ENCODE measurements at places on chromosomes 7 and 10. TPM values are rescaled to one million over a fixed set of nuclear protein-coding genes. Genes with fewer than 3 reads are reported as not detected.
A peak's percentile ranks its signal among the peaks of the same experiment; 100 is the strongest.

The RBP3 gene
- polyA plus RNA-seq: not detected

The RNF148 gene
- 0.05 TPM for polyA plus RNA-seq

The SPDYE2B gene
- polyA plus RNA-seq: not detected

The PKD2L1 gene
- not detected for polyA plus RNA-seq

The MKX gene
- polyA plus RNA-seq: not detected

- DNase-seq: no peak
Measured at GRCh38 chr7:18555968-18556367, 60.4 kb downstream of the HDAC9 start.

DNA sequence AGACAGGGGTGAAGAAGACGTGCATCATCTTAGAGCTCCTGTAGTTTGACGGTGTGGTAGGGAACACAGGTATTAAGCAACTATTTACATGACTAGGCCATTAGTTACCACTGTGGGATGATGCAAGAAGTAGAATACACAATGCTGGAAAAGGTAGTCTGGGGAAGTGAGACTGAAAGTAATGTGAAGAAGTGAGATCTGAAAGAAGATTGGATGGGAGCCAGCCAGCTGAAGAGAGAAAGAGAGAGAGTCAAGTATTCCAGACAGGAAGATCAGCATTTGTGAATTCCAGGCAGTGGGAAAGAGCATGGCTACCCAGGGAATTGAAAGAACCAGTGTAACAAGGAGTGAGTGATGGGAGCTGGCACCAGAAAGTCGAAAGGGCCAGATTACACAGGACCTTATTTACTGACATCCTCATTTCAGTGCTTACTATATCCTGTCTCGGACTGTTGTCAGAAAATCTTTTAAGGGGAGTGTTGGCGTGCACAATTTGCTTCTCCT, 4.0 kb upstream of the CFAP58 start:
- DNase-seq: peak; percentile 94

DNA sequence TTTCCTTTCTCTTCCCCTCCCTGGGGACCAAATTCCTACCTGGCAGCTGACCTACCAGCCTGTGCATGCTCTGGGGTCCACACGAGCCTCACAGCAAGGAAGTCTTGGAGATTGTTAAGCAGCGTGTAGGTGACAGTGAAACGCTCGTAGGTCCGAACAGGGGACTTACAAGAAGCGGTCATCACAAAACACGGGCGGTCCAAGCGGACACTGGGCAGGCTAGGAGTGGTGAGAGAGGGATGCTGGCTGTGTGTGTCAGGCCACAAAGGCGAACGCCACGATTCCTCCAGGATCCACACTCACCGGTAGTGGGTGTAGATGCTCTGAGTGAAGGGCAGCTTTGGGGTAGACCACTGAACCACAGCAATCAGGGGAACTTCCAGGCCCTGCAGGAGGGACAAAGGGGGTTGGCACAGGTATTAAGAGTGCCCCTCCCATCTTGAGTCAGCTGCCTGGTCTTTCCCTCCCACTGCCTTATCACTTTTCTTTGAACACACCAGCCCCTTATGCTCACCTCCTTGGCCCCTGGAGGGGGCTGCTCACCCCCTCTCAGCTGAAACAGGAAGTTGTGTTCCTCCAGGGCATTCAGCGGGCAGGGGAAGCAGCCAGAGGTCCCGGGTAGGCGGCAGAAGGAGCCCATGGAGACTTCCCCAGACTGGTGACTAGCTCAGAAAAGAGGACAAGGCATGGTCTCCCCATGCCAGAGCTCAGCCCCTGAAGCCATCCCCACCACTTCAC, 2.0 kb downstream of the TRAPPC14 start:
- DNase-seq: peak; percentile 34

DNA sequence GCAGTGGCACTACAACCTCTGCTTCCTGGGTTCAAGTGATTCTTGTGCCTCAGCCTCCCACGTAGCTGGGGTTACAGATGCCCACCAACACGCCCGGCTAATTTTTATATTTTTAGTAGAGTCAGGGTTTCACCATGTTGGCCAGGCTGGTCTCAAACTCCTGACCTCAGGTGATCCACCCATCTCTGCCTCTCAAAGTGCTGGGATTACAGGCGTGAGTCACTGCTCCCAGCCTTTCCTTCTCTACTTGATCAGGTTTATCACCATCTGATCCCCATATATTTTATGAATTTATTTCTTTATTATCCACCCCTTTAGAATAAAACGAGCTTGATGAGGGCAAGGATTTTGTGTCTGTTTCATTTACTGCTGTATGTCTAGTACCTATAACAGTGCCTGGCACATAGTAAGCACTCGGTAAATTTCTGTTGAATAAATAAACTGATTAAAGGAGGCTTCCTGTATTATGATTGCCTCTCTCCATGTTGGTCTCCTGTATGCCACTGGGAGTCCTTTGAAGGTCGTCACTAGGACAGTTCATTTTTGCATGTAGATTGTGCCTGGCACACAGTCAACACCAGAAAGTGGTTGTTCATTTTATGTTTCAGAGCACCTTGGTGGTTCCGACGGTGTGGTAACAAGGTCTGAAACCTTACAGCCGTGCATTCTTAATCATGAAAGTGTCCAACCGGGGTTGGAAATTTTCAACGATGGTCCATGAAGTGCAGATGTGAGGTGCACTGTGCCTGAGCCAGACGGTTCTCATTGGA, 9.6 kb upstream of the EIF3A start:
- no peak for DNase-seq

DNA sequence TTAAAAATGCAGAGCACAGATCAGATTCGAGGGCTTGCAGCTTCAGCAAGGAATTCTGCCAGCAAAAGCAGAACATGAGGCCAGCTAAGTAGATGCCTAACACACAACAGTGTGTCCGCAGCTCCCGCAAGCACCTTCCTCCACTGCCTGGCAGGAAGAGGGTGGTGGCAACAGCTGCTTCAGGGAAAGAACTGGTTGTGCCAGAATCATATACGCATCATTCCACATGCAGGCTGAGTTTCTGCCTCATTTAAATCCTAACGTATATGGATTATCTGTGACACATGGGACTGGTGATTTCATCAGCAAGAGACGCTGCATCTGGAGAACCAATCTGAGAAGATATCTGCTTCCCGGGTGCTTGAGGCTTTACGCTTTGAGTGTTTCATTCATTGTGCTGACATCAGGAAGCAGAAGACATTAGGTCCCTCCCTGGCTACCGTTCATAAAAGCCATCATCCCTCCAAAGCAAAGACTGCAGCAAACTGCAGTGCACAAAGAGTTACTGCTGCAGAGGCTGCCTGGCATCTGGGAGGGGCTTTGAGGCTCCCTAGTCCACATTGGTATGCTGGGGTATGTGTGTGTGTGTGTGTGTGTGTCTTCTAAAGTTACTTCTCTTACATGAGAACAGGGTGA, 78.8 kb downstream of the FAM13C start:
- peak; percentile 32 for DNase-seq

DNA sequence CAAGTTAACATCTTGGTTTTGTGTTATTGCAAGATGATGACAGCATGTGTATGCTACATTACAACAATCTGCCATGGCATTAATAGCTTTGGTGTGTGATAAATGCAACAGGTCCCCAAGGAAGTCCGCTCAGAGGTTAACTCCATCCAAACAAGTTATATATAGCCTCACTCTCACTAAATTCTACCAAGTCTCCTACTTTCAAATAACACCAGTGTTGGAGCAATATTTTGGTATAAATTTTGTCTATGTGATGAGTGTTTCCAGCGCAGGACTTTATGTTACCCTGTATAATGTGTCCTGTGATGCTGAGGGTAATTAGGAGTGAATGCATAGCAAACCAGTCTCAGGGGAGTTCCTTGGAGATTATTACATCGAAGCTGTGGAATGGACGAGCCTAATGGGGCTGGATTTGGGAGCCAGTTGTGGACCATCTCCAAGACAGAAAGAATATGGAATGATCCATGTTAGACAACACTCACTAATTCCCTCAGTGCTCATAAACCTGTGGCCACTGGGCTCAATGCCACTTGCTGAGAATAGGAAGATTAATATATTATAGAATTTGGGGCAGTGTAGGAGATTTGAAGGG, 127.6 kb upstream of the CXCL12 start:
- DNase-seq: no peak

DNA sequence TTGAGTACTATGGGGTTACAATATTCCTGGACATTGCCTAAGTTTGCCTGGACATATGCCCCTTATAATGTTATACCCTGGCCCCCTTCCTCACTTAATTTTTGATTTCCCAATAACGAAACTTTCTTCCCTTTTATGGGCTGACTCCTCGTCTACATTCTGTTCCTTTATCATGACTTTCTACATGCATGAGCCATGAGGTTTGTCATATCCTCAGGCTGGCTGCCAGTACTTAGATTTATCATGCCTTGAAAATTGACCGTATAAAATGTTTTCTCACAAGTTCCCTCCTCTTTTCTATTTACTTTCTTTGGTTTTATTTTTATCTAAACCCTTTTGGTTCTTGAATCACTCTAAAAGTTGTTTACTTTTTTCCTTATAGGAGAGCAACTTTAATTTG, 4.7 kb downstream of the DNAH11 start:
- no peak for DNase-seq

DNA sequence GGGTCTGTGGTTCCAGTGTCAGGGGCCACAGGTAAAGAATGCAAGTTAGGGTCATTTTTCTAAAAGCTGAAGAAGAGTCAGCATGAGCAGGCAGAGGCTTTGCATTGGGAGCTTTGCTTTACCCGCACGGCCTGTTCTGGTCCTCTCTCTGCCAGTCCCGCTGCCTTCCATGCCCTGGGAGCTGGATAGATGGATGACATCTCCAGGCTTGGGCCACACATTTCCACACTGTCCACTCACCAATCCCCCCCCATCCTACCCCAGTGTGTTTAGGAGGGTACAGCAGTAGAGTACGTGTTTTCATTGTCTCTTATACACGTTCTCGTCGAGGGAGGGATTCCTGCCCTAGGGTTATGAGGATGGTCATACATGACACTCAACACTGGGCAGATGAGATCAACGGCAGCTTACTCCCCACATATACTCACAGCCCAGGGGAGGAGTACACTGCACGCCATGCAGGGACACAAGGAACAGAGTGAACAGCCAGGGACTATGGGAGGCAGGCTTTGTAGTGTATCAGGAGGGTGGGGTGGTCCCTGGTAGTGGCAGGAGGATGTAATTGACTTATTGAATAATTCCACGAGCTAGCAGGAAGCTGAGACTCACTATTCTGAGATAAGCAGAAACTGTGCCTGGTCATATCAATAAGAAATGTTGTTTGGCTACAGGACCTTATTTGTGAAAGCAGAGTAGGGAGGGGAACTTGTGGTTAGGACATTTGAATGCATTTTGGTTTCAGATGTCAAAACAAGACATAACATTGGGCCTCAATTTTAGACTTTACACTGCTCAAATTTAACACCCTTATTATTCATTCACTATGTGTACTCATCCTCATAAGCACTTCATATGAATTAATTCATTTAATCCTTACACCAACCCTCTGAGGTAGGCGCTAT, 36.6 kb downstream of the PLPP4 start:
- DNase-seq: no peak

- no peak for DNase-seq
Measured at GRCh38 chr10:7561216-7561893, 105.4 kb downstream of the ITIH5 start.

- DNase-seq: peak; percentile 64
Measured at GRCh38 chr7:102064361-102065025, 222.2 kb upstream of the SH2B2 start.

Data from mammary epithelial cell (primary cell).